ENCODE measurements at places on chromosomes 6 and 20.

- DNase-seq, result no peak
Measured at GRCh38 chr20:49785149-49785851, 27.3 kb upstream of the SLC9A8 start.

DNA sequence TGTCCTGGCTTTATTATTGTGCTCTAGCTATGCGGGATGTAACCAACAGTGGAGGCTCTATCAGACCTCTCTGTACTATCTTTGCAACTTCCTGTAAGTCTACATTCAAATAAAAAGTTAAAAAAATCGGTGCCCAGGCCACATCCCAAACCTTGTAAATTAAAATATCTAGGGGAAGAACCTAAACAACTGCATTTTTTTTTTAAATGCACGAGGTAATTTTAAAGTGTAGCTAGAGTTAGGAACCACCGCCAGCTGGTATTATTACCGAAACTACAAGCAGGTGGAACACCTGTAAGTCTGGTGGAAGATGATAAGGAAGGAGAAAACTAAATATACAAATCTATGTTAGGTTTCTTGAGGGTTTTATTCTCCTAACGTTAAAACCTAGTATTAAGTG lies 34.5 kb upstream of the ID4 start:
- no peak for DNase-seq

DNA sequence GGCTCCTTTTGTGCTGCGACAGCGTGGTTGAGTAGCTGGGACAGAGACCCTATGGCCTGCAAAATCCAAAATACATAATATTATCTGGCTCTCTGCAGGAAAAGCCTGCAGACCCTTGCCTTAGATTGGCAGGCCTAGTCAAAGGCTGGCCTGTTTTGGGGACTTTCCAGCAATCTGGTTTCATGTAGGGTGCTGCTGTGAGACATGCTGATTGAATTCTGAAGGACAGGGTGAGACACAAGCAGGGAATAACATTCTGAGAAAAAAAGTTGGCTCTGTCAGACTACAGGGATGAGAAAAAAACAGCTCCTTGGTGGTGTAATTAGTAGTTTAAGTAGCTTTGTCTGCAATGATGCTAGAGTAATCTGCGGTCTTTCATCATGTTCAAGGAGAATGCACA lies 402.7 kb upstream of the AGPAT4 start:
- DNase-seq, result no peak

- DNase-seq, result no peak
Measured at GRCh38 chr6:23566418-23566817, 559.6 kb upstream of the NRSN1 start.

- no peak for DNase-seq
Measured at GRCh38 chr6:79544939-79545450, 7.8 kb upstream of the LCA5 start.

DNA sequence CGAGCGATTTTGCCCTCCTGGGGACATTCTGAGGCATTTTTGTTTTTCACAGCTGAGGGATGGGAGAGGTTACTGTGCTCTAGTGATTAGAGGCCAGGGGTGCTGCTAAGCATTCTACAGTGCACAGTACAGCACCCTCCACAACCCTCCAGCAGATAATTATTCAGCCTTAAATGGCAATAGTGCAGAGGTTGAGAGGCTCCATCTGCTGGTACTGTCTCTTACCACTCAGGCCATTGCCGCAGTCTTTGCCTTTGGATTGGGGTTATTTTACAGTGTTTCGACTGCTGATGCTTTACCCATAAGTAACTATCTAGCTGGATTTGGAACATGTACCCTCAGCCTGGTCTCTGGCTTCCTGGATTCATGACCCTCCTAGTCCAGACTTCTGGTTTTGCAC lies 705.3 kb downstream of the KIF16B start:
- DNase-seq, result no peak

DNA sequence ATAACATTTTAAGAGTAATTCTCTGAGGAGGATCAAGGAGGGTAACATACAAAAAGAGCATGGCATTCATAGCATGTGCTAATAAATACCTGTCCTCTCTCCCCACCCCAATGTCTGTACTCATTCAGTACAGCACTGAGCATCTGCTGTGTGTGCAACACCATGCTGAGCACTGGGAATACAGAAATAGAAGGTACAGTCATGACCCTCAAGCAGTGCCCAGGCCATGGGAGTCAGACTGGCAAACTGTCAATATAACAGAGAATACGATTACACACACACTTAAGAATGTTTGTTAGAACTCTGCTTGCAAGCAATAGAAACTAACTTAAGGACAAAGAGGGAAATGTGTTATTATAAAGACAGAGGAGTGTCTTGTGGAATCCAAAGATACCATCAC lies 24.7 kb upstream of the ZFAND3 start:
- DNase-seq, result no peak

GRCh38 chr6:14674867-14675648 lies 557.5 kb downstream of the CD83 start:
- DNase-seq, result no peak

DNA sequence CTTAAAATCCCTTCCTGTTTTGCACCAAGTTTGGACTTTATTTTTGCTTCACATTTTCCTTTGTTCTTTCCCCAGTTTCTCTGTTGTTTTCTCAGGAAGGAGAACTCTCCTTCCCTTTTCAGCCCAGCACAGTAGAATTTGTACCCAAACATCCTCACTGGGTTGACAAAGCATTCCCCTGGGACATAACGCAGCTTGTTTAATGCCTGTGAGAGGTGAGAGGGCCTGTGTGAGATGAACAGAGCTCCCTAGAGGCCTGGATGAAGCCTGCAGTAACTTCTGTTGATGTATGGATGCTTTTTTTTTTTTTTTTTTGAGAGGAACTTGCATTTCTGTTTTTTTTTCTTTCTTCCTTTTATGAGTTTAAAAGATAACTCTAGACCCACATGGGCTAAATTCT lies 104.9 kb upstream of the SLC22A23 start:
- DNase-seq, result no peak

- DNase-seq, result no peak
Measured at GRCh38 chr6:44388135-44388487, 605 bp downstream of the CDC5L start.

DNA sequence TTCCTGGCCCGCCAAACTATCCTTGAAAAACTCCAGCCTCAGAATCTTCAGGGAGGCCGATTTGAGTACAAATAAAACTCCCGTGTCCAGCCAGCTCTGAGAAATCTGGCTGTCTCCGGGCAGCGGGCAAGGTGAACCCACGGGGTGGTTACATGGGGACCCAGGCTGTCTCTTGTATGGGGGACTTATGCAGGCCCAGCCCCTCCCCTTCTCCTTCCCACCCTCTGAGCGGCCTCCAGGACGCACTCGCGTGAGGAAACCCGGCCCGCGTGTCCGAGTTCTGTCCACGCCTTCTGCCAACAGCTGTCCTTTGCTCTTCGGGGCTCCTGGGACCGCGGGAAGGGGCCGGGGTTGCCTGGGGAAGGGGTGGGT lies 36.3 kb upstream of the BLCAP start:
- no peak for DNase-seq

DNA sequence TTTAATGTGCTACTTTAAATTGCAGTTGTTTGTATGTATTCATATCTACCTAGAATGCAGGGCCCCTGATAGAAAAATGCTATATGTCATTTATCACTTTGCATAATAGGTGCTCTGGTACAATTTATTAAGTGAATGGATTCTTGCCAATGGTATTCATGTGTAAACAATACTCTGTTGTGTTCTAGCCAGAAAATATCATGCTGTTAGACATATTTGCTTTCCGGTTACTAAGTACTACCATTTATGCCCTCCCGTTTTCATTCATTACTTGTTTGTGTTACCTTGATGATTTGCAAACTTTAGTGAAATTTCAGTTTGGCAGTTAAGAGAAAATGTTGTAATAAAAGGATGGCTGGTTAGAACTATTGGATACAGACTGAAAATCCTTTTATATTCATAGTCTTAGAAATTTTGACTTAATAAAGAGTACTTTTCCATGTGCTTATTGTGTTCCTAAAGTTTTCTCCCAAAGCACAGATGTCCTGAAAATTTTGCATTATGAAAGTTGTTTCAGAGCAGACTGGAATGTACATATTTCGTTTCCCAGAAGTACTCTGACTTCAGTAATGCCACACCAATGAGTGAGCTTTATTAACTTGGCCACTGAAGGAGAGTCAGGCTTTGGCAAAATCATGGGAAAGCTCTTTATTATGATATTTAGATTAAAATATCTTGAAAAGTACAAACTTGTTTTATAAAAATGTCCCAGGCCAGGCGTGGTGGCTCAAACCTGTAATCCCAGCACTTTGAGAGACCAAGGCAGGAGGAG lies 31.5 kb downstream of the RPF2 start:
- DNase-seq, result no peak

DNA sequence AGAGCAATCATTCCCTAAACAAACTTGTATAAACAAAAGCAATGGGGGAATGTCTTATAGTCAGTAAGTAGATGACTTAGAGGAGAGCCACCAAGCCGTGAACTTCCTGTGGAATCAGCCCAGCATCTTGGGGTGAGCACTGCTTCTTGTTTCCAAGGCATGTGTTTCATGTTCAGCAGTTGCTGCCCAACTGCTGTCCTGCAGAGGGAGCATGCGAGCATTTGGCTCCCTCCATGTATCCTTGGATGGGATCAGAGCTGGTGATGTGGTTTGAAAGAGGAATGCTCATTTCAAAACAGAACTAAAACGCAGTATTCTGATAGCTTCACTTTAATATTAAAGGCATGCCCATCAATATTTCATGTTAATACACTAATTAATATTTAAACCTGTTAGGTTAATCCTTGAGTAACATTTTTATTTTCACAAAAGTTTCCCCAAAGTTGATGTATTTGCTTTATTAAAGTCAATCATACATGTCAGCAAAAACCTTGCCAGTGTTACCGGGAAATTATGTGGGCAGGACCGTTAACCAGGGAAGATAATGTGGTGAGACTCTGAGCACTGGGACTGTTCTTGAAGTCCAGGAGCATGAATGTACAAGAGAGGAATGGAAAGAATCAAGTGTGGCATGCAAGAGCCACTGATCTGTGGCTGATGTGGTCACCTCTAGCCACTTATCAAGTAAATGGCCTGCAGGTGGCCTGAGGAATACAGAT lies 172.1 kb upstream of the GGTLC1 start:
- DNase-seq, result no peak

DNA sequence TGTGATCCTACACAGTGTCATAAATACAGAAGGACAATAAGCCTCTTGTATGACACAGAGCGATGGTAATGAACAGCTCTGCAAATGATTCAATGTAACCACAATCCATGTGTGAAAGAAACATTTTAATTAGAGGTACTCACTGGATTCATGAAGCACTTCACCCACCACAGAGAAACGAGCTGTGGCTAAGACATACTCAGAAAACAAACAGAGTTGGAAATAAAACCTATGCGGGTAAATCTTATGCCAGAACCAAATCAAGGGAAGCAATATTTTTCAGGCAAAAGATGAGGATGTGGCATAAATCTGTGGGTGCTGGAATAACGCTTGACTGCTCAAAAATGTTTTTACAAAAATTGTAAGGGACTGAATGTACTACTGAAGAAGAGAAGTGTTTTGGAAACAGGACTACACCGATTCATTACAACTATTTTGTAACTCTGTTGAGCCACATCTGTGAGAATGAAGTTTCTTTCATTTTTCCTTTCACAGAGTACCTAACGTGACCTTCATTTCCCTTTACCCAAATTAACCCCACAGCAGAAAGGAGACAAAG lies 112.1 kb downstream of the WDR27 start:
- no peak for DNase-seq

GRCh38 chr20:60024245-60024644 lies 66.0 kb downstream of the CDH26 start:
- DNase-seq, result no peak

DNA sequence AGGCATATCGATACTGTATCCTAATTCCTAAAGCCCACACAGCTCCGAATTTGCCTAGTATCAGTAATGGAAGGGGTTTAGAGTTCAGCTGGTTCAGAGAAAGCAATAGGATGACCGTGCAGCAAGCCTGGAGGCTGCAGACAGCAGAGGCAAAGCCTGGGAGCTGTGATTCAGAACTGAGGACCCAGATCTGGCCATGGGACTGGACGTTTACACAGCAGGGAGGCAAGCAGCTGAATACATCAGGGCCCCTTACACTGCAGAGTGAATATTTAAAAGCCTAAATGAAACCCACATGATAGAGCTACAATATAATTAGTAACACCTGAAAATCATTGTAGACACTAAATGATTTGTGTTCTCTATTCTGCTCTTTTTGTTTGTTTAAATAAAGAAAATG lies 38.0 kb downstream of the ELOVL2 start:
- DNase-seq, result no peak

DNA sequence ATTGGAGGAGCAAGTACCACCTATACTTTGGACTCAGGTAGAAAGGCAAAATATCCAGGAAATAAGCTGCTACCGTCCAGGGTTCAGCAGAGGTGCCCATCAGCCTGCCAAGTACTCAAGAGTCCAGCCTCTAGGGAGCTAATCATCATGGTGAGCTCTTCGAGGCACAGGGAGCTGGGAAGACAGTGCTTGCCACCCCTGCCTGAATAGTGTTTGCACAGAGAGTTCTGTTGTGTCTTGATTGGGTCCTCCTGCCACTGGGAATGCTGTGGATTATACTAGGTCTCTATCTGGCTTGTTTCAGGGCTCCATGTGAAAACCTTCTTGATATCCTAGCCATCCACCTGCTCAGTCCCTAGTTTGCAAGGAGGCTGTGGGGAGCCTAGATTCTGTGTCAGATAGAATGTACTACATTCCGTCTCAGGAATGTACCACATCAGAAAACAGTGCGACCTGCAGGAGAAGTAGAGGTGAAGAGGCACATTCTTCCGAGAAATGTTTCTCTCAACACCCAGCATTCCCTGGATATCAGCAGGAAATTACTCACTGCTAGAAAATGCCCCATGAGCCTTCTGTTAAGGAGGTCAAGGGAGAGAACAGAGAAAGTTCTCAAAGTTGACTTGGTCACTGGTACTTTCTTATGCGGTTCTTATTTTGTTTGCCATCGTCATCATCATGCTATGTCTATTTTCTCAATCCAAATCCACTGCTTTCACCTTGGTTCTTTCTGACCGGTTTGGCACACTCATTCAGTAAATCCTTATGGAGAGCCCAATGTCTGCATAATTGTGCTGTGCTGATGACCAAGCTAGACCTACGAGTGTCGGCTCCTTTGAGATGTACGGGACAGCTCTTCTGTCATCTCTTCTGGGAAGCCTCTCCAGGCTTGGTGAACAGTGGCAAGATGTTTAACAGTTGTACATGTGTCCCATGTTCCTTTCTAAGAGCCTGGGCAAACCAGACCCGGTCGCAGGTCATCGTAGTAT lies 30.7 kb downstream of the PTPN1 start:
- DNase-seq, result no peak

DNA sequence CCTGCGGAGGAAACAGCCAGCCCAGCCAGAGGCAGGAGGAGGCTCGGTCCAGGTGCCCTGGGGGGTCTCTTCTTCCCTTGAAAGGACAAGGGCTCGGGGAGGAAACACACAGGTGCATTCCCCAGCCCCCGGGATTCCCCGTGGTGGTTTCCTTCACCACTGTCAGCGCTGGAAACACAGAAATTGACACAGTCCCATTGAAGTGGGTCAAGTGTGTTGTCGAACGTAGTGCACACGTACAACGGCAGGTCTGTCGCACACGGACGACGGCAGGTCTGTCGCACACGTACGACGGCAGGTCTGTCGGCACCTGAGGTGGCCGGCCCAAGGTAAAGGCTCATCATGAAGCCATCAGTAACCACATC lies 80.9 kb downstream of the DLL1 start:
- no peak for DNase-seq

- no peak for DNase-seq
Measured at GRCh38 chr6:141254336-141254735, 878.4 kb upstream of the GJE1 start.
